ENCODE measurements at places on chromosomes 3 and 15. TPM values are rescaled to one million over a fixed set of nuclear protein-coding genes. Genes with fewer than 3 reads are reported as not detected.
A peak's percentile ranks its signal among the peaks of the same experiment; 100 is the strongest.

GRCh38 chr3:170220871-170221270 lies 1.4 kb upstream of the PRKCI start:
- no peak overlapping the region for H3K4me3 ChIP-seq
- no peak overlapping the region for H3K27ac ChIP-seq
- no peaks in the 10 kb centered on the region for H3K4me1 ChIP-seq

- H3K27me3 ChIP-seq, result no peaks in the 10 kb centered on the region
- no peaks in the 10 kb centered on the region for H3K4me1 ChIP-seq
- no peak overlapping the region for H3K4me3 ChIP-seq
- no peaks in the 10 kb centered on the region for H3K36me3 ChIP-seq
- H3K27ac ChIP-seq, result no peak overlapping the region
These were observed 88.7 kb downstream of the TFG start for GRCh38 chr3:100798012-100798411.

GRCh38 chr3:107927361-107928083 lies 163.3 kb downstream of the CD47 start:
- no peaks in the 10 kb centered on the region for H3K27me3 ChIP-seq
- peak overlapping the region; percentile 44 for H3K4me3 ChIP-seq
- no peaks in the 10 kb centered on the region for H3K4me1 ChIP-seq
- peak; percentile 77 for DNase-seq

DNA sequence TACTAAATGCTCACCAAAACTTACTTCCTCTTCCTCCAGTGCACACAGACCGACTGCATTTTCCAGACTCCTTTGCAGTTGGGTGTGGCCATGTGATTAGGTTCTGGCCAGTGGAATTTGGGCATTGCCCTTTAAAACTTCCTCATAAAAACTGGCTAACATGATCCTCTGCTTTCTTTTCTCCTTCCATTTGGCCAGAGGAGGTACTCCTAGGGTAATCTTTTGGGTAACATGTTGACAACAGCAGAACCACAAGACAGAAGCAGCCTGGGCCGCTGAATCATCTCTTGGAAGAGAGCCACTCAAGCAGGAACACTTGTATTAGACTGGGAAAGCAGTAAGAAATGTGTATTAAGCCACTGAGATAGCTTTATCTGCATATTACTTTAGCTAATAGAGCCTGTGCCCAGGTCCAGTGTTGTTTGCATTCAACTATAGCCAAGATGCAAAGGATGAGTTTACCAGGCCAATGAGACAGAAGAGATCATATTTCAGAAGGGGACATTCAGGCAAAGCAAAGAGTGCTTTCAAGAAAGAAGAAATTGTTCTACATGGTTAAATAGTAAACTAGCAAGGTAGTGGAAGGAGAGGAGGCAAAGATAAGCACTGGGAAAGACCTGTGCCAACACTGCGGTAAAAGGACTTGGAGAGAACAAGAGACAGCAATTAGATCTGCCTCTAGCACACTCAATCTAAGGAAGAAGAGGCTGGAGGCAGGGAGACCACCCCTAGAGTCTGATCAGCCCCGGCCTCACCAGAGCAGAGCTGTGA lies 79.8 kb downstream of the PLCH1 start:
- no peaks in the 10 kb centered on the region for H3K4me1 ChIP-seq
- H3K36me3 ChIP-seq, result no peaks in the 10 kb centered on the region
- no peaks in the 10 kb centered on the region for H3K27me3 ChIP-seq

DNA sequence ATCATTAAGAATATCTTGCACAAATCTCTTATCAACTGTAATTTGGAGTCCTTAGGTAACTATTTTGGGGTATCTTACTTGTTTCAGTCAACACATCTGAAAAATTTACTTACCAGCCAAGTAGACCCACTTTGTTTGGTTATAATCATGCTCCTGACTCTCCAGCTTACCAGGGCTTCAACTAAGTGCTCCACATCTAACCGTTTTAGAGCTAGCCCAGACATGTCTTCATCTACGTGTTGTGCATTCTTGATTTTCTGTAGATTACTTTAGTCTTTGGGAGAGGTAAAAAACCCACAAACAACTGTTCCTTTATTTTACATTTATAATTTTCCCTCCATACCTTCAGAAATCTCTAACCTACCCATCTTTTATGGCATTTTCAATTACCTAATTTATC lies 17.2 kb downstream of the EAF2 start:
- no peaks in the 10 kb centered on the region for H3K36me3 ChIP-seq
- no peaks in the 10 kb centered on the region for H3K27me3 ChIP-seq
- H3K4me1 ChIP-seq, result no peaks in the 10 kb centered on the region

GRCh38 chr3:136838641-136839555 lies 20.0 kb downstream of the SLC35G2 start:
- no peak overlapping the region for H3K4me3 ChIP-seq
- H3K4me1 ChIP-seq, result peaks cover 35% of the 10 kb centered on the region
- no peaks in the 10 kb centered on the region for H3K27me3 ChIP-seq
- no peaks in the 10 kb centered on the region for H3K36me3 ChIP-seq
- DNase-seq, result no peak
- H3K27ac ChIP-seq, result peak overlapping the region; percentile 27

DNA sequence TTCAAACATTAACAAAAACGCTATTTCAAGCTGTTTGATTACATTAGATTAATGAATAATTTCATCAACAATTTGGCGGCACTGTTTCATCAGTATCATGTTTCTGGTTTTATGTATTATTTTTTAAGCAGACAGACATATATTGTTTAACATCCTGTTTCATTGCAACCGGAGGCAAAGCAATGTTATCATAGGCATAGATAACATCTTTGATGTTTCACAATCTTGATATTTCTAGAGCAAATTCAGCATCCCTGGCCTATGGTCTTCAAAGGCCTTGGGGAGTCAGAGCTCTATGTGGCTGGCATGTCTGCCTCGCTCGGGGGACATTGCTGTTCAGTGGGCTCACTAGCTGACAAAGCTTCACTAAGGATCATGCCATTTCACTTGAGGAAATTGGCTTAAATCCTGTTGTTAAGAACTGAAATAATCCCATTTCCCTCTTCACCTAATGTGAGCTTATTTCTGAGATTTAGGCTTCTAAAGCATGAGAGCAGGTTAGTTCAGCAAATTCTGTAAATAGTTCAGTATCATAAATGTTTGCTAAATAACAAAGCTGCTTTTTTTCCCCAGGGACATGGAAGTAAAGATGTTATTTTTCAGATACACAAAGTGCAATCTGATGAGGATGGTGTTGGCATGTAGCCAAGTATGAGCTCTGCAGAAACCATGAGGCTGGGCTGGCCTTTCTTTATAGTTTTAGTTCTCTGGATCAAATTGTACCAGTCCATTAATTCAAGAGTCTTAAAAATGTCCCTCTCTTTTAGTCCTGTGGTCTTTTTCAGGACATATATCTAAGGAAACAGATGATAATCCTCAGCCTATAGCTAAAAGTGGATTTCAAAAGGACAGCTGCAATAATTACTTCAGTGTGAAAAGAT lies 941.4 kb downstream of the PLOD2 start:
- DNase-seq, result no peak
- H3K27me3 ChIP-seq, result no peaks in the 10 kb centered on the region
- H3K4me1 ChIP-seq, result no peaks in the 10 kb centered on the region
- no peak overlapping the region for H3K27ac ChIP-seq
- H3K36me3 ChIP-seq, result no peaks in the 10 kb centered on the region

GRCh38 chr15:90031231-90031791 lies 30.2 kb downstream of the ZNF710 start:
- DNase-seq, result no peak
- no peak overlapping the region for H3K27ac ChIP-seq
- H3K36me3 ChIP-seq, result no peaks in the 10 kb centered on the region
- H3K27me3 ChIP-seq, result no peaks in the 10 kb centered on the region

- DNase-seq, result no peak
- H3K27me3 ChIP-seq, result no peaks in the 10 kb centered on the region
- no peak overlapping the region for H3K27ac ChIP-seq
These were observed 976 bp upstream of the NUP210 start for GRCh38 chr3:13420831-13421765.

DNA sequence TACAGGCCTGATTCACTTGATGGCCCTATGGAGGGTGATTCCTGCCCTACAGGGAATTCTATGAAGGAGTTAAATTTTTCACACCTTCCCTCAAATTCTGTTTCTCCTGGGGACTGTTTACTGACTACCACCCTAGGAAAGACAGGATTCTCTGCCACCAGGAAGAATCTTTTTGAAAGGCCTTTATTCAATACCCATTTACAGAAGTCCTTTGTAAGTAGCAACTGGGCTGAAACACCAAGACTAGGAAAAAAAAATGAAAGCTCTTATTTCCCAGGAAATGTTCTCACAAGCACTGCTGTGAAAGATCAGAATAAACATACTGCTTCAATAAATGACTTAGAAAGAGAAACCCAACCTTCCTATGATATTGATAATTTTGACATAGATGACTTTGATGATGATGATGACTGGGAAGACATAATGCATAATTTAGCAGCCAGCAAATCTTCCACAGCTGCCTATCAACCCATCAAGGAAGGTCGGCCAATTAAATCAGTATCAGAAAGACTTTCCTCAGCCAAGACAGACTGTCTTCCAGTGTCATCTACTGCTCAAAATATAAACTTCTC lies 43.6 kb downstream of the BLM start:
- no peaks in the 10 kb centered on the region for H3K36me3 ChIP-seq
- H3K4me1 ChIP-seq, result no peaks in the 10 kb centered on the region
- H3K27me3 ChIP-seq, result no peaks in the 10 kb centered on the region
- H3K4me3 ChIP-seq, result no peak overlapping the region
- no peak for DNase-seq

Gene TNNC1
- total RNA-seq, result 8,249 TPM

Gene AMOTL2
- total RNA-seq, result 119 TPM

Gene LIPH
- 0.47 TPM for total RNA-seq

Gene SPATA16
- not detected for total RNA-seq

Gene DISP2
- 0.11 TPM for total RNA-seq

Gene CCRL2
- total RNA-seq, result 4.2 TPM

Gene KBTBD13
- total RNA-seq, result 4.4 TPM

Gene TLNRD1
- 10.0 TPM for total RNA-seq

Gene DNAH12
- total RNA-seq, result not detected
